ENCODE measurements at places on chromosomes 7 and 10.

DNA sequence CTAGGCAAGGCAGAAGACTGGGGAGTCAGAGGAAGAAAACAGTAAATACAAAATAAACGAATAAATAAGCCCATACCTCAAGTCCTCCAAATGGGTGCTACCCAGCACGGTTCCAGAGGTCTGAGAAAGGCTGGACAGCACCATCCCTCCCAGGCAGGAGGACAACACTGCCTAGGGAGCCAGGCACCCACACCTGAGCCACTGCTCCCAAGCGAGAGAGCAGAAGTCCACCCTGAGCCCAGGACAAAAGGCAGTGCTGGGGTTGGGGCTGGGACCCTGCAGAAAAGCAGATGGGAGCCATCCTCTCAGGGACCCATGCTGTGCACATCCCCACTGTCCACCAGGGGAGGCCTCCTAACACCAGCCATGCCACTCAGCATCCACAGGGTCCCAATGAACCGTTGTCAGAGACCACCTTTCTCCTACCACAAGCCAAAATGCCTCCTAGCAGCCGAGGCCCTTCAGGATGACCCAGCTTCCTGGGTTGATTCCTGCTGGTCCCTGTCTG is 16.2 kb downstream of the GFRA1 start:
- DNase-seq, result no peak

DNA sequence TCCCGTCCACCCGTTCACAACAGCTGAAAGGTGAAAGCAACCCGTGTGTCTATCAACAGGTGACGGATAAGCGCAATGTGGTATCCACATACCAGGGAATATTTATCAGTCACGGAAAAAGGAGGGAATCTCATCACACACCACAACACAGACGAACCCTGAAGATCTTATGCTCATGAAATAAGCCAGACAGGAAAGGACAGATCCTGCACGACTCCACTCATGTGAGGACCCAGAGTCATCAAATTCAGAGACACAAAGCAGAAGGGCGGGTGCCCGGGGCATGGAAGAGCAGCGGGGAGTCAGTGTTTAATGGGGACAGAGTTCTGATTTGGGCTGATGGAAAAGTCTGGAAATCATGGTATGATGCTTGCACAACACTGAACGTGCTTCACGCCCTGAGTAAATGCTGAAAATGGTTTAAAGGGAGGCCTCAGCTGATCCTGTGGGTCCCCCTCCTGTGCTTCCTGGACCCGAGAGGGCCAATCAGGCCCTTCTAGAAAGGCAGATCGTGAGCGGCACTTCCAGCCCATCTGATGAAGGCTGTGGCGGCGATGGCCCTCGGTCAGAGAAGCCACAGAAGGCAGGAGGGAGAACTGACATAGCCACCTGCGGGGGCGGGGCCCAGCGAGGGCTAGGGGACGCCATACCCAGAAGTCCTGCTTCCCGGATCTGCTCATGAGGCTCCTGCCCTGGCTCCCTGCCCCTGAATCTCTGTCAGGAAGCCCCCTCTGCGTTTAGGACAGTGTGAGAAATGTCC is 19.1 kb downstream of the WDR86 start:
- DNase-seq, result no peak

DNA sequence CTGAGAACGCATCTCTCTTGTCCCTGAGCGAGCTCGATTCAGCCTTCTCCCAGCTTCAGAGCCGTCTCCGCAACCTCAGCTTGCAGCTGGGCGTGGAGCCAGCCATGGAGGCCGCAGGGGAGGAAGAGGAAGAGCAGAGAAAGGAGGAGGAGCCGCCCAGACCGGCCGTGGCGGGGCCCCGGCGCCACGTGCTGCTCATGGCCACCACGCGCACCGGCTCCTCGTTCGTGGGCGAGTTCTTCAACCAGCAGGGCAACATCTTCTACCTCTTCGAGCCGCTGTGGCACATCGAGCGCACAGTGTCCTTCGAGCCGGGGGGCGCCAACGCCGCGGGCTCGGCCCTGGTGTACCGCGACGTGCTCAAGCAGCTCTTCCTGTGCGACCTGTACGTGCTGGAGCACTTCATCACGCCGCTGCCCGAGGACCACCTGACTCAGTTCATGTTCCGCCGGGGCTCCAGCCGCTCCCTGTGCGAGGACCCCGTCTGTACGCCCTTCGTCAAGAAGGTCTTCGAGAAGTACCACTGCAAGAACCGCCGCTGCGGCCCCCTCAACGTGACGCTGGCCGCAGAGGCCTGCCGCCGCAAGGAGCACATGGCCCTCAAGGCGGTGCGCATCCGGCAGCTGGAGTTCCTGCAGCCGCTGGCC is 43.2 kb downstream of the CHST3 start:
- DNase-seq, result peak; percentile 86

DNA sequence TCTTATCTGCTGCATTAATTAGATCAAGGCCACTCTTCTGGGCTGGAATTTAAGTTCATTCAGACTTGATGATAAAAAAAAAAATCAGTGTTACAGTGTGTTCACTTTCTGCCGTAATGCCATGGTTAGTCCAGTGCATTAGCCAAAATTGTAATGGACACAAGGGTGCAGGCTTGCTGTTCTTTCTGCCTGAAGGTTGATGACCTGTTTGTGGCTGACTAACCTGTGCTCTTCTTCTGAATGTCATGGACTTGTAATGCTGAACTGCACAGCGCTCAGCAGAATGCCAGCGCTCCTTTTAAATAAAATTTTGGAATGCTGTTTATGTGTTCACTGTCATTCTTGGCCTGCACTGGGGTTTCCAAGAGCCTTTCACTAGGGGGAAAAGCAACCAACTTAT is 323.2 kb downstream of the ZNF248 start:
- DNase-seq, result no peak

DNA sequence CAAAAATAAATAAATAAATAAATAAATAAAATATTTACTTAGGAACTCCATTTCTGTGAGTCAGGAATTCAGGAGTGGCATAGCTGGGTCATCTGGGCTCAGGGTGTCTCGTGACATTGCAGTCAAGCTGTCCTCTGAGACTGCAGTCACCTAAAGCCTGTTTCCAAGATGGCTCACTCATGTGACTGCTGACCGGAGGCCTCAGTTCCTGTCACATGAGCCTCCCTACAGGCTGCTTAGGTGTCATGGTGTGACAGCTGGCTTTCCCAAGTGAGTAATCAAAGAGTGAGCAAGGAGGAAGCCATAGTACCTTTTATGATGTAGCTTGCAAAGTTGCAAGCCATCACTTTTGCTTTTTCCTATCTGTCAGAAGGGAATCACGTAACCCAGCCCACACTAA is 128.6 kb upstream of the KCTD7 start:
- DNase-seq, result peak; percentile 2

DNA sequence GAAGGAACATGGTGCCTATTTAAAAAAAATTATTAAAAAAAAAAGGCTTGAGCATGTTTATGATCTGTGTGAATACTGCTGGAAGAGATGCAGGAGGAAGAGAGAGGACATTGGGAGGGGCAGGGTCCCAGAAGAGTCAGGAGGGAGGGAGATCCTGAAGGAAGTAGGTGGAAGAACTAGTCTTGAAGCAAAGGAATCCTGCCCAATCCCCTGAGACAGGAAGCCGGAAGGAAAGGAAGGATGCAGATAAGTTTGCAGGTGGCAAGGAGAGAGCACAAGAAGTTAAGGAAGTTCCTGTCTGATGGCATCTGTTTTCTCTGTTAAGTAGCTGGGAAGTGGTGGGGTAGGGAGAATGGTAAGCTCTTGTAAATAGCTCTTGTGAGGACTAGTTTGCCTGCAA is 318.5 kb downstream of the DOCK4 start:
- no peak for DNase-seq

DNA sequence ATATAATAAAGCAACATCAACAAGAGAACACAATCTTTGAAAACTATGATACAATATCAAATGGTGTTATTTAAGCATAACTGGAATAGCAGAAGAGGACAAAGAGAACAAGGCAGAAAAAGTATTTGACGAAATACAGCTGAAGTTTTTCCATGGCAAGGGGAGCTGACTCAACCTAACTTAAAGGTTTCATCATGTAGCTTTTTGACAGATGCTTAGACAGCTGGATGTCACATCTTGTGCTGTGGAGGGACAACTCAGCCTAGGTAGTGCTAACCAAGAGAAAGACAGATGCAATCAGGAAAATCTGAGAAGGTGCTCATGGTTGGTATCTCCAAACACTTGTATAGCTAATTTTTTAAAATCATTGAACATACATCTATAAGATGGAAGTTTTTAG is 208.2 kb downstream of the TFEC start:
- DNase-seq, result no peak

- DNase-seq, result no peak
These were observed 60.2 kb downstream of the ADRA2A start for GRCh38 chr10:111137007-111137406.

- DNase-seq, result no peak
These were observed 45.4 kb downstream of the C10orf143 start for GRCh38 chr10:130065251-130065650.

DNA sequence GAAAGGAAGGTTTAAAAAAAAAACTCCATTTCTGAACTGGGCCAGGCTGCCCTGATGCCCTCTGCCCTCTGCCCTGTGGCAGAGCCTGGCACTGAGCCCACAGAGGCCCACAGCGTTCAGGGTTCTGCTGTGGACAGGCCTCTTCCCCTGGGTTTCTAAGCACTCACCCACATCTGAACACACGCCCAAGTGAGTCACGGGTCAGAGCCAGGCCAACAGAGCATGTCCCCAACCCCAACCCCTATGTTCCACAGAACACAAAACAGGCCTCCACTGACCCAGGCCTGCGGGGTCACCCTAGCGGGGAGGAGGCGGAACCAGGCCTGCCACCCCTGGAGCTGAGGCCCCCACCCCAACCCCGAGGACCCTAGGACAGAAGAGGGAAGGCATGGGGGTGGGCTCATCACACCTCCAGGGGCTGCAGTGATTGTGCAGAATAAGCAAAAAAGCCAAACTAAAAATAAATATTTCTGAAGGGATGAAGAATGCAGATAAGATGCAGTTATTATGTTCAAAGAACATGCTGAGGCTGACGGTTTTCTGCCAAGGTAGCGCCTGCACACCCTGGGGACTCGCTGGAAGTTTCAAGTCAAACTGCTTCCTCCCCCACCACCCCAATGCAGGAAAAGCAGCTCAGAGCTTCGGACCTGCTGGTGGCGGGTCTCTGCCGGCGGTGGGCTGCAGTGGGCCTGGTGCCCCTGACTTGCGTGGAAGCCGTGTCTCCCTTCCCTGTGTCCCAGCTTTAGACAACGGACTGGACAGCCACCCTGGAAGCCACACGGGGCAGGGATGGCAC is 5.4 kb downstream of the WDR86 start:
- no peak for DNase-seq

GRCh38 chr7:2610898-2611297 is 20.9 kb upstream of the TTYH3 start:
- DNase-seq, result no peak

- DNase-seq, result no peak
These were observed 41.6 kb downstream of the TEX36 start for GRCh38 chr10:125641398-125641797.

DNA sequence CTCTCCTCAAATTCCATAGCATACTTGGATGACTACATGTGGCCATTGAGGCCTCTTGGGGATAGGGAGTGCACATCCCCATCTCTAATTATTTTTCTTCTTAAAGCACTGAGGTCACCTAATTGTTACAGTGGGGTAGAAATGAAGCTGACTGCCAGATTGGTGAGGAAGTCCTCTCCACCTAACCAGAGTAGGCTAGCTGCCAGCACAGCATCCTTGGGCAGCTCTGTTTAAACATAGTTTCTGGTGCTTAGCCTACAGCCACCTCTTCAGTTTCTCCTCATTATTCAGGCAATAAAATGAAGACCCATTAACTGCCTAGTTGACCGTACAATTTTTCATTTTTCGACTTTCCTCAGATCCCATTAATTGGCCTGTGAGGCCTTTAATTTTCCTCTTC is 104.6 kb downstream of the MLLT10 start:
- no peak for DNase-seq

DNA sequence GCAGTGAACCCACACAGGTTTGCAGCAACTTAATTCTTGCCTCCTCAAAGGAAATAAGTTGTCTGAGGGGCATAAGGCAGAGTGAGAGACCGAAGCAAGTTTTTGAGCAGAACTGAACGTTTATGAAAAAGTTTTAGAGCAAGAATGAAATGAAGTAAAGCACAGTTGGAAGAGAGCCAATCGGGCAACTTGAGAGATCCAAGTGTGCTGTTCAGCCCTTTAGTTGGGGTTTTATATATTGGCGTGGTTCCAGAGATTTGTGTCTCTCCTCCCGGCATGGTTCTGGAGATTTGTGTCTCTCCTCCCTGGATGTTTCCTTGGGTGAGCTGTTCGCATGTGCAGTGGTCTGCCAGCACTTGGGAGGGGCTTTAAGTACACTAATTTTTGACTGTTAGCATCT is 141.4 kb upstream of the DGKB start:
- DNase-seq, result no peak

DNA sequence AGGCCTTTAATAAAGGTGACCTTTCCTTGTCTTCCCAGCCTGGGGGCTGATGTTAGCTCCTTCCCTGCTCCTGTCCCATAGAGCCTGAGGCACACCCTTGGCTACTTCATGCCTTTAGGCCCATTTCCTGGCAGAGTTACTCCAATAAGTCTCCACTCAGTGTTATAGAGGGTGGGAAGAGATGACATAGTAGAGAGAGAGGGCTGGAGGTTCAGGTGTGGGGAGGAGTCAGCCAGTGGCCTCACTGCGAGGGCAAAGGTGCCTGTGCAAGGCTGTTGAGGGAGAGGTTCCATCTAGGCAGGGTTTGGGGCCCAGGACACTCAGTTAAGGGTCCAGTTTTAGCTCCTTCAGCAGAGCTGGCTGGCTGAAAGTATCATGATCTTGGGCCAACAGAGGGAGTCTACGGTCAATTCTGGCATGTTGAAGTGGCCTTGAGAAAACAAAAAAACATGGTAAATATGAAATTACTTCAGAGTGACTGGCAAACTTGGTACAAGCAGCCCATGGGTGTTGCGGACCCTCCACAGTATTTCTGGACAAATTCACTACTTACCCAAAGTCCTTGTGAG is 67.9 kb downstream of the ZNF783 start:
- DNase-seq, result no peak

- no peak for DNase-seq
These were observed 44.2 kb downstream of the LRMDA start for GRCh38 chr10:75475460-75476182.

DNA sequence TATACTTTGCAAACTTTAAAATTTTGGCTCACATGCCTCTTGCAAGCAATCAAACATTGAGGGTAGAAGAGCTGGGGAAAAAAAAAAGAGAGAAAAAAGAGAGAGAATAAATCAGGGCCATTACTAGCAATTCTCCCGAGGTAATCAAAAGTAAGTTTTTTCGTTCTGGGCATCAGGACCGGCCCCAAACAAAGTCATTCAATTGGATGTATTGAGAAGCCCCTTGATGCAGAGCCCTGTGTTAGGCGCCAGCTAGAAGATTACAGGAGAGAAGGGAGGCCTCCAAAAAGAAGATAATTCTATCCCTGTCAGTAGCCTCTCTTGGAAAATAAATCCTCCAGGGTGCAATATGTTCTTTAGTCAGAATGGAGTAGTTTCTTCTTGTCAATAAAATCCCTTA is 2.2 kb upstream of the CTNNA3 start:
- DNase-seq, result no peak

- DNase-seq, result peak; percentile 57
These were observed 181.4 kb downstream of the ARID5B start for GRCh38 chr10:62082729-62083411.

All from ovary (tissue), 10 donors.